ENCODE measurements at places on chromosomes 7 and 10.

DNA sequence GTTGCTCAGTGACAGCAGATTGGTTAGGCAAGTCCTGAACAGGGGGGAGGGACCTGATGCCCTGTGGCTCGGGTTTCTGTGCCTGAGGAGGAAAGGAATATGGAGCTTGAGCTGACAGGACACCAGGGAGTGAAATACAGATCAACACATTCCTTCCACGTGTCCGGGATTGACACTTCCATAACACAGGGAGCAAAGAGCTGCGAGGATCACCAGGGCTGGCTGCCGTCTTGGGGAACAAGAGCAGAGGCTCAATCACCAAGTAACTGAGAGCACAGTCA is 36.7 kb upstream of the EFCAB10 start:
- DNase-seq, result no peak

GRCh38 chr10:110923856-110924493 is 4.6 kb downstream of the SHOC2 start:
- no peak for DNase-seq

DNA sequence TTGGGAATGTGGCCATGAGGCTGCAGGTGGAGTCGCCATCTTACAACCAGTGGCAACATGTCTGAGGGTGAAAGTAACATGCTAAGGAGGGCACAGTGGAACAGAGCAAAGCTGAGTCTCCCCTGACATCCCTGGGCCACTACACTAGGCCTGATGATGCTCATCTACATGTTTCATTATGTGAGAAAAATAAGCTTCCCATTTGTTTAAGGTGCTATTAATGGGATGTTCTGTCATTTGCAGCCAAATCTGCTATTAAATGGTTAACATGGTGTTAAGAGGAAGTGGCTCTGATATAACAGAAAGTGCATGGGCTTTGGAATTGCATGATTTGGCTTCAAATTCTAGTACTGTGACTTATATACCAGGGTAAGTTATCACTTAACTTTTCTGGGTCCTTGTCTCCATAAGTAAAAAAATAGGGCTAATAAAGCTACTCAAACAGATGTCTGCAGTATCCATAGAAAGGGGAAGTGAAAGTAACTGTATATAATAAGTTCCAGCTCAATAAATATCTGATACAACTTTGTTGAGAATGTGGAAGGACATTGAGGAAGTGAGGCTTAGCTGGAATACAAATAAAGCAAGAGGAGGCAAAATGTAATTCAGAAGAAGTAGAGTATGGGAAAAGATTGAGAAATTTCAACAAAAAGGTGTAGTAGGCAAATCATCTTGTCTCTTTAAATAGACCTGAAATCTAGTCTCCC is 158.9 kb downstream of the RTKN2 start:
- DNase-seq, result no peak

GRCh38 chr7:117163101-117163500 is 159.8 kb downstream of the WNT2 start:
- no peak for DNase-seq
